Activated CD4-positive, alpha-beta memory T cell treated with anti-CD3 and anti-CD28 coated beads for 36 hours (primary cell): ENCODE measurements at places on chromosomes 3 and 15. TPM values are rescaled to one million over a fixed set of nuclear protein-coding genes. Genes with fewer than 3 reads are reported as not detected.

DNA sequence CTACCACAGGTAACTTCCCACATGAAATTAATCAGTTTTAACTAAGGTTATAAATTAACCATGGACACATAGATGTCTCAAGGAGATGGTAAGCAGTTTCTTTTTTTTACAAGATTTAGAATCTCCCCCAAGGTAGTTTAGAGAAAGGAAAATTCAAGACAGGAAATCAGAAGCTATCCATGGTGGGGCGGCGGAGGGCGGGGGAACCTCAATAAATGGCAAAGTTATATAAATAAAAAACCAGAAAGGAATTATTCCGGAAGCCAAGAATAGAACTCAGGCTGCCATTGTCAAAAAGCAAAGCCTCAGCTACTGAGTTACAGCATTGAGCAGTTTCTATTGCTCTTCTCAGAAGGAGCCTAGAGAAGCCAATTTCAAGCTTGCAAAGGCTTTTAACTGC is 172.1 kb upstream of the SMAD3 start:
- H3K36me3 ChIP-seq: peaks cover 2% of the 10 kb centered on the region
- H3K27ac ChIP-seq: no peak overlapping the region
- no peak overlapping the region for H3K4me3 ChIP-seq
- peaks cover 4% of the 10 kb centered on the region for H3K4me1 ChIP-seq
- H3K27me3 ChIP-seq: peaks cover 7% of the 10 kb centered on the region
- DNase-seq: no peak

DNA sequence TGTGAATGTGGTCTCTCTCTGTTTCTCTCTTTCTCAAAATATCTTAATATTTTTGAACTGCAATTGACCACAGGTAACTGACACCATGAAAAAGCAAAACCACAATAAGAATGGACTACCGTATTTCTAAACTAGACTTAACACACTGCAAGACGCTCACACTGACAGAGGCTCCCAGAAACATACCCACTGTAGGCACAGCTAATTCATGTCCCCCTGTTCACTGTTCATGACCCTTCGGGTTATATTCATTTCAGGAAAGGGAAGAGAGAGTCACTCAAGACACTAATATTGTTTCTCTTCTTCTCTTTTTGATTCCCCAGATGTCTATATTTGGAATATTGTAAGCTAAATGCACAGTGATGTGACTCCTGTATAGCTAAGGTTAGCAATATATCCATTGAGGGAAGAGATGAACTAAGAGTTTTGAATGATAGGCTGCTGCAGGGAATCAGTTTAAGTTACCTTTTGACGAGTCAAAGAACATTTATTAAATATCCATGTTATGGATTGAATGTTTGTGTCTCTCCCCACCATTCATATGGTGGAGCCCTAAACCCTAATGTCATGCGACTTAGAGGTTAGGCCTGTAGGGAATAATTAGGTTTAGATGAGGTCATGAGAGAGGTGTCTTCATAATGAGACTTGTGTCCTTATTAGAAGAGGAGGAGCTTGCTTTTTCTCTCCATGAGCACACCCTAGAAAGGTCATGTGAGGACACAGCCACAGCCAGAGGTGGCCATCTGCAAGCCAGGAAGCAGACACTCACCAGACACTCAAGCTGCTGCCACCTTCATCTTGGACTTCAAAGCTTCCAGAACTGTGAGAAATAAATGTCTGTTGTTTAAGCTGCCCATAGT is 216.6 kb upstream of the GRM7 start:
- H3K27me3 ChIP-seq: no peaks in the 10 kb centered on the region
- no peak overlapping the region for H3K4me3 ChIP-seq
- no peak for DNase-seq
- H3K4me1 ChIP-seq: no peaks in the 10 kb centered on the region
- H3K36me3 ChIP-seq: no peaks in the 10 kb centered on the region
- no peak overlapping the region for H3K27ac ChIP-seq

DNA sequence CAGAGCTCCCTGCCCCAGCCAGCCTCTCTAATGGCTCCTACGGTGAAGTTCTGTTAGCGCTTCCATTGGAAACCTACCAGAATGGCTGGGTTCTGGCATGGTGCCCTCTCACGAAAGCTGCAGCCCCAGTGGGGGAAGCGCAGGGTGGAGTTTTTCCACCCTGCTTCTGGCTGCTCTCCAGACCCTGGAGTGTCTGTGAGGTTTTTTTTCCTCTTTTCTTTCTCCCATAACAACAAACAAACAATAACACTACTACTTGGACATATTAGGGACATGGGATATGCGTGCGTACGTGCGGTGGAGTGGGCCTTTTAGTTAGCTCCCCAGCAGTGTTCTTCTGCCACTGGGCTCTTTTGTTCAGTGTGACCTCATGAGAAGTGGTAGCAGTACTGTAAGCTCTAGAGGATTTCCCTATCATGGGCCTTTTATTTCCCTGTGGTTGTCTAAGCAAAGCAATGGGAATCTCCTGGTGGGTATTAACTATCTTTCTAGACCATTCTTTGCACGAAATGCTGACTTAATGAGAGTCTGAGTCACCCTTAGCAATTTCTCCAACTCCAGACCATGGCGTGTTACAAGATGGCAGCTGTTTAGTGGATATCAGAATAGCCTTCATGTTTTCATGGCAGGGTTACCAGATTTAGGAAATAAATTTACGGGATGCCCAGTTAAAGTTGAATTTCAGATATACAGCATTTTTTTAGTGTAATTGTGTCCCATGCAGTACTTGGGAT is 161.9 kb downstream of the FNDC3B start:
- H3K4me1 ChIP-seq: no peaks in the 10 kb centered on the region
- H3K27ac ChIP-seq: no peak overlapping the region
- H3K36me3 ChIP-seq: peaks cover 21% of the 10 kb centered on the region
- H3K4me3 ChIP-seq: no peak overlapping the region
- no peak for DNase-seq
- no peaks in the 10 kb centered on the region for H3K27me3 ChIP-seq

DNA sequence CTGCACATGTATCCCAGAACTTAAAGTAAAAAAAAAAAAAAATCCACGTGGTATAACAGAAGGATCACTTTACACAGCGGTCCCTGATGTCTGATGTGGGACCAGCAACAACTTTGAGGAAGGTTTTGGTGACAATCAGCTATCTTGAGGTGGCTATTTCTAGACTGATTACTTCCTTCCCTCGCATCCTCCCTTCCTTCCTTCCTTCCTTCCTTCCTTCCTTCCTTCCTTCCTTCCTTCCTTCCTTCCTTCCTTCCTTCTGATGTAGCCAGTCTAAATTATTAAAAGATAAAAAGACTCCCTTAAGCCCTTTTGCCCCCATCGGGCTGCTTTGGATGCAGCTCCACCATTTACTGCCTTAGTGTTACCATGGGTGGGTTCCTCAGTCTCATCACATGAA is 14.9 kb downstream of the SORD start:
- H3K4me1 ChIP-seq: peaks cover 9% of the 10 kb centered on the region
- peaks cover 4% of the 10 kb centered on the region for H3K36me3 ChIP-seq
- no peaks in the 10 kb centered on the region for H3K27me3 ChIP-seq

- no peak overlapping the region for H3K27ac ChIP-seq
- H3K4me3 ChIP-seq: no peak overlapping the region
- peaks cover 8% of the 10 kb centered on the region for H3K4me1 ChIP-seq
These were observed 45.4 kb downstream of the FGF7 start for GRCh38 chr15:49468481-49468839.

GRCh38 chr3:182364323-182364722 is 429.0 kb upstream of the ATP11B start:
- no peaks in the 10 kb centered on the region for H3K27me3 ChIP-seq
- H3K36me3 ChIP-seq: no peaks in the 10 kb centered on the region
- no peak for DNase-seq
- H3K4me3 ChIP-seq: no peak overlapping the region
- no peak overlapping the region for H3K27ac ChIP-seq

DNA sequence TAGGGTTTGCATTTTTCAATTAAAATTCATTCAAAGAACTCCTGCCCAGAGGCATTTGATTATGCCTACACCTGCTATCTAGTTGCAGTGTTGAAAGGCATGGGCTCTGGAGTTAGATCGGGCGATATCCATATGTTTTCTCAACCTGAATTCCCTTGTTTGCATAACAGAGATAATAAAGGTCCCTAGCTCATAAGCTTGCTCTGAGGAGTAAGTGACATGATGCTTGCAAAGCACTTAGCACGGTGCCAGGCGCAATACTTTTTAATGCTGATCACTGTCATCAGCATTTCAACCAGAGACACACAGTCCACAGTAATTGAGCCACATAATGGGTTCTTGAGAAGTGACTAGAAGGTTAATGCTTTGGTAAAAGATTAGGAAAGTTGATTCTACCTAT is 106.3 kb upstream of the SAMMSON start:
- no peaks in the 10 kb centered on the region for H3K36me3 ChIP-seq
- no peak overlapping the region for H3K4me3 ChIP-seq
- H3K27ac ChIP-seq: no peak overlapping the region

DNA sequence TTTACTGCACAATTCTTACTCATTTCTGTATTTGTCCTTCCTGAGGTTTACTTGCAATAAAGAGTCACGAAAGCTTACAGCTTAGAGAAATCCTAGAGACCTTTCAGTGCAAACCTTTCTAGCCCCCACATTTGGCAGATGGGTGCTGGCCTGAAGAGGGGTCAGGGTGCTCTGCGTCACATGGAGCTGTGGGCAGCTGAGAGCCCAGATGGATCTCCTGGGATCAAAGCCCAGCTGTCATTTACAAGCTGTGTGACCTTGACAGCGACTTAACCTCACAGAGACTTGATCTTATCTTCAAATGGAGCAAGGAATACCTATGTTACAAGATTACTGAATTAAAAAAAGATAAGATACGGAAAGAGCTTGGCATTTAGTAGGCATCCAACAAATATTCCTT is 24.0 kb upstream of the RAF1 start:
- no peak overlapping the region for H3K27ac ChIP-seq
- H3K4me1 ChIP-seq: no peaks in the 10 kb centered on the region
- no peak for DNase-seq
- H3K4me3 ChIP-seq: no peak overlapping the region
- no peaks in the 10 kb centered on the region for H3K36me3 ChIP-seq
- H3K27me3 ChIP-seq: peaks cover 7% of the 10 kb centered on the region

DNA sequence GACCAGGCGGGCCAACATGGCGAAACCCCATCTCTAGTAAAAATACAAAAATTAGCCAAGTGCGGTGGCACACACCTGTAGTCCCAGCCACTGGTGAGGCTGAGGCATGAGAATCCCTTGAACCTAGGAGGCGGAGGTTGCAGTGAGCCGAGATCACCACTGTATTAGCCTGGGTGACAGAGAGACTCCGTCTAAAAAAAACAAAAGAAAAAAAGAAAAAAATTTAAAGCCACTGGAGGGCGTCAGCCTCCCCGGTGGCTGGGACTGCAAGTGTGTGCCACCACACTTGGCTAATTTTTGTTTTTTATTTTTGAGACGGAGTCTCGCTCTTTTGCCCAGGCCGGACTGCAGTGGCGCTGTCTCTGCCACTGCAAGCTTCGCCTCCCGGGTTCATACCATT is 7.9 kb downstream of the RTF1 start:
- peak overlapping the region; percentile 71 for H3K27ac ChIP-seq
- no peak for DNase-seq

- DNase-seq: no peak
- H3K27ac ChIP-seq: no peak overlapping the region
- no peaks in the 10 kb centered on the region for H3K27me3 ChIP-seq
These were observed 158.0 kb downstream of the CTNNB1 start for GRCh38 chr3:41357271-41357670.

DNA sequence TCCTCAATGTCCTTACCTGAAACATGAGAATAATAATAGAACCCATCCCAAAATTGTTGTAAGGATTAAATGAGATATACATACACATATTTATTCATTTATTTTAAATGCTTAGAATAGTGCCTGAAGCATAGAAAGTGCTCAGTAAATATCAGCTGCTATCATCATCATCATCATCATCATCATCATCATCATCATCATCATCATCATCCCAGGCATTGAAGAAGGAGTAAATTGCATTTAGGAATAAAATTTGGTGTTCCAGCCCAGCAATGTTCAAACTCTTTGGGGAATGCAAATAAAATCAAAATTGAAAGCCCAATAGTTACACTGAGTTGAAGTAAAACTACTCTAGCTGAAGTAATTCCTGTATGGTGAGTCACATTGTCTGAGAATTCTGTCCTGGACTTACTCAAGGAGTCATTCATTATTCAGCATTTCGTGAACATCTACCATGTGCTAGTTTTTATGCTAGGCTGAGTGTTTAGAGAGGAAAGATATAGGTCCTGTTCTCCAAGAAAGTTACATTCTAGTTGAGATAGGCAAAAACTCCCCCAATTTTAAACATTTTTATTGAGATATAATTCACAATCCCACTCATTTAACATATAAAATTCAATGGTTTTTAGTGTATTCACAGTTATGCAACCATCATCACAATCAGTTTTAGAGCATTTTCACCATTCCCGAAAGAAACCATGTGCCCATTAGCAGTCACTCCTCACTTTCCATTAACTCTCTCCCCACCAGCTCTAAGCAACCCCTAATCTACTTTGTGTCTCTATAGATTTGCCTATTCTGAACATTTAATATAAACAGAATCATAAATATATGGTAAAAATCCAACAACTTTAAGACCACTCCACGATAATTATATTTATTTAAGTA is 107.2 kb downstream of the FRMD5 start:
- H3K36me3 ChIP-seq: no peaks in the 10 kb centered on the region
- H3K4me1 ChIP-seq: no peaks in the 10 kb centered on the region
- peaks cover 4% of the 10 kb centered on the region for H3K27me3 ChIP-seq
- H3K4me3 ChIP-seq: no peak overlapping the region

- DNase-seq: no peak
- no peak overlapping the region for H3K4me3 ChIP-seq
- no peak overlapping the region for H3K27ac ChIP-seq
- no peaks in the 10 kb centered on the region for H3K4me1 ChIP-seq
- no peaks in the 10 kb centered on the region for H3K27me3 ChIP-seq
These were observed 17.2 kb upstream of the NMNAT3 start for GRCh38 chr3:139695007-139695406.

DNA sequence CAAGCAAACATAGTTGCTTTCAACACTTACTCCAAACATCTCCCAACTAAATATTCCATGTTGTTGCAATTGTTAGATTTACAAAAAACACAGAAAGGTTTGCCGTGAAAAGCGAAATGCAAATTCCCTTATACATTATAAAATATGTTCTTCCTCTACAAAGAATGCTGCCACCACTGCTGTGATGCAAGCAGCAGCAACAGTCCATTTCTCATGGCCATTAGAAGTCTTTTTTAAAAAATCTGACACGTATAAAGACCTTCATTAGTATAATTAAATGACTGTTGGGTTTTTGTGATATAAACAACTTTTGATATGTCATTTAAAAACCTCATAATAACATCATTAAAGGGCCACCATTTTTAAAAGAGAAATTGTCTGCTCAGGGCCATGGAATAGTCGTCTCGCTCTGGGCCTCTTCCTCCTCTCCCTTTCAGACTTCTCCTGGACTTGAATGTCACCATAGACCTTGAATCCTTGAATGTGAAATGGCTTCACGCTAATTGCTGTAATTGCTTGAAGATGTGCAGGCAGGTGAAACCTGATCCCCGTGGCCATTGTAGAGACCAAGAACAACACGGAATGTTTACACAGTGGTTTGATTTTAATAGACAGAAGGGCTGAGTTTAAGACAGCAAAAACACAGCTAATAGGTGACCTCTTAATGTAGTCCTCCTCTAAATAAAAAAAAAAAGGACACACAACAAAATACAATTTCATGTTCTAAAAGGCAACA is 450.4 kb downstream of the FOXP1 start:
- DNase-seq: no peak
- peak overlapping the region; percentile 14 for H3K27ac ChIP-seq
- no peak overlapping the region for H3K4me3 ChIP-seq
- peaks cover 1% of the 10 kb centered on the region for H3K36me3 ChIP-seq
- peaks cover 57% of the 10 kb centered on the region for H3K4me1 ChIP-seq
- H3K27me3 ChIP-seq: no peaks in the 10 kb centered on the region

MORC1 gene
- total RNA-seq: not detected

A4GNT gene
- not detected for total RNA-seq

GOLGA6L9 gene
- total RNA-seq: 1.9 TPM

ELL3 gene
- total RNA-seq: 2.9 TPM
